ENCODE measurements at places on chromosomes 1 and 21. TPM values are rescaled to one million over a fixed set of nuclear protein-coding genes. Genes with fewer than 3 reads are reported as not detected.

ERICH3 gene
- not detected for total RNA-seq

SIK1 gene
- 33.1 TPM for total RNA-seq

NGF gene
- 3.4 TPM for total RNA-seq

CDCA8 gene
- 4.0 TPM for total RNA-seq

S100A8 gene
- not detected for total RNA-seq

OR2L8 gene
- total RNA-seq, result not detected

Data from kidney epithelial cell (primary cell).